Foreskin melanocyte (primary cell): ENCODE measurements at places on chromosomes 2 and 18.

GRCh38 chr18:45046961-45047360 is 366.3 kb downstream of the SETBP1 start:
- no peak for DNase-seq

DNA sequence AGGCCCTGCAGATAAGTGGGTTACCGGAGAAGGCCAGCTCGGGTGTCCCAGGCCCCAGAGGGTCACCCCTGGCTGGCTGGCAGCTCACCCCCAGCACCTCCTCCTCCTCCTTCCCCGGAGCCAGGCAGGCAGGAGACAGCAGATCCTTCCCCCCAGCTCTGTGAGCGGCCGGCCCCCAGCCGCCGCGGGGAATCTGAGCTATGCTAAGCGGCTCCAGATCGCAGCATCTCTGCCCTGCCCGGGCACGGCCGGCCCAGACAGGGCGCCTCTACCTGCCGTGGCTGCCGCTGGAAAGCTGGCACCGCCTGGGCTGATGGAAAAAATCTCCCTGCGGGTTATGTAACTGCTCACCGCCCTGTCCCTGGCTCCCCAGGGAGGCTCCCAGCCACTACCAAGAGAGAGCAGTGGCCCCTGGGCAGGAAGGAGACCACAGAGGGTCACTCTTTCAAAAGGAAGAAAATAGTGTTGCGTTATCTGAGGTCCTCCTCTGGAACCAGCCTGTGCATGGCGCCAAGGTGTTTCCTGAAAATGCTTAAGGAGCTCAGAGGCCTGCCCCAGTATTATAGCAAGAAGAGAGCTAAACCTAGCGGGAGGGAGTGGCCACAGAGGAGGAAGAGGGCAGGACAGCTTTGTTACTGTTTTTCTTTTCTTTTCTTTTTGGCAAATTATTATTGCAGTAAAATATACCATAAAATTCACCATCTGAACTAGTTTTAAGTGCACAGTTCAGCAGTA is 179.0 kb downstream of the SMAD7 start:
- DNase-seq: no peak

DNA sequence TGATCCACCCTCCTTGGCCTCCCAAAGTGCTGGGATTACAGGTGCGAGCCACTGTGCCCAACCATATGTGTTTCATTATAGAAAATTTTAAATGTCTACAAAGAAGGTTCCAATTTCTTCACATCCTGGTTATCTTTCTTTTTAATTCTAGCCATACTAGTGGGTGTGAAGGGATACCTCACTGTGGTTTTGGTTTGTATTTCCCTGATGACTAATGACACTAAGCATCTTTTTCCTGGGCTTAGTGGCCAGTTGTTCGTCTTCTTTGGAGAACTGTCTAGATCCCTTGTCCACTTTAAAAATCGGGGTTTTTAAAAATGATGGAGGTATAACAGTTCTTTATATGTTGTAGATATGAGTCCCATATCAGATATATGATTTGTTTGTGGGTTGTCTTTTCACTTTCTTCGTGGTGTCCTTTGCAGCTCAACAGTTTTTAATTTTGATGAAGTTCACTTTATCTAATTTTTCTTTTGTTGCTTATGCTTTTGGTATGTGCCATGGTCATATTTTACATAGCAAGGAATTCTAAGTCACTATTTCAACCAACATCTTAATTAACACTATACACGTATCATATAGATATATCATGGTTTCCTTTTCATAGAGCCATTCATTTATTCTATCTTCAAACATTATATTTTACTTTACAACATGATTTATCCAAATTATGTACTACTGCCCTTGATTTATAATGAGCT is 135.0 kb upstream of the RIOK3 start:
- DNase-seq: no peak

DNA sequence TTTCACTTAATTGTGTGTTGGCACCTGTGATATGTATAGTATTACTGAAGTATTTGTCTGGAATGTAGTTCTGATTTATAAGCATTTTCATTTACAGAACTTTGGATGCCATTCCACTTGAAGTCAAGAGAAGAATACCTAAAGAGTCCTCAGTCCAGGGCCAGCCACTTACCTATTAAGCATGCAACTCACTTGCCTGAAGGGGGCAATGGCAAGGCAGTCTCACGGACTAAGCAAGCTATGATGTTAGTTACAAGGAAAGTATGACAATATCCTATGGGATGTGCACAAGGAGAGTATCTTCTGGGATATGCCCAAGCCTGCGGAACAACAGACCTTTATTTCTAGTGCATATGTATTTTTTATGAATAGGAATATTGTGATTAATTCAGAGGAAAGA is 369.4 kb upstream of the GCFC2 start:
- no peak for DNase-seq

- no peak for DNase-seq
Measured at GRCh38 chr2:143334837-143335236, 205.6 kb downstream of the ARHGAP15 start.

- DNase-seq: no peak
Measured at GRCh38 chr2:167966937-167967913, 280.2 kb downstream of the STK39 start.

GRCh38 chr2:217127744-217128143 is 267.9 kb upstream of the TNP1 start:
- no peak for DNase-seq

DNA sequence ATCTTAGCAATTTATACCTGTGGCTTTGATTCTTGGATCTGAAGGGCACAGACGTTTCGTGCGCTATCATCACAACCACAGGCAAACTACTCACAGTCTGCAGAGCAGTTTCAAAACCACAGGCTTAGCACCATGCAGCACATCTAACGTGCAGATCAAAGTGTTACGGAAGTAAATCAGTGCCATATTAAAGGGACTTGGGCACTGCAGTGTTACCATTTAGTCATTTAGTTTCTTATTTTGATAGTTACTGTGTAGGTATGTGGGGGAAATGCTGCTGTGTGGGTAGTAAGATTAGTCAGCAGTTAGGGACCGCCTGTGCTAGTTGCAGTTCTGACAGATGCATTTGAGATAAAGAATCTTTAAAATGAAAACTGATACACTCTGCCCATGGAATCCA is 384.0 kb downstream of the NBAS start:
- no peak for DNase-seq

DNA sequence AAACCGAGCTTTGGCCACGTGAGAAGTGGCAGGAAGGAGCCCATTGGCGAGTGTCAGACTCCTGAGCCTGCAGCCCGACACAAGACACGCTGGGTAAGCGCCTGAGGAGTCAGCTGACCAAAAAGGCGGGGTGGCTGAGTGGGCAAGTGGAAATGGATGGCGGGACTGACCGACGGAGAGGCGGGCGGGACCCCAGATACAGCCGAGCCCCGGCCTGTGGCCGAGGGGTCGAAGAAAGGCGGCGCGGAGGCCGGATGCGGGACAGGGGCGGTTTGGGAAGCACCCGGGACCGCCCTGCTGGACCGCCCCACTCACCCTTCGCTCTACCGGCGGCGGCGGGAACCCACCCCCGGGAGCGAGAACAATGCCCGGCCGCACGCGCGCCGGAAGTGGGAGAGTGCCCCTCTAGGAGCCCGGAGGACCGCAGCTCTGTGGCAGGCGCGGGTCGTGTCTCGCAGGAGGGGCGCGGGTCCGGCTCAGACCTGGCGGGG is 22.8 kb downstream of the ZSCAN30 start:
- DNase-seq: peak; percentile 37

GRCh38 chr2:134391751-134392160 is 137.9 kb downstream of the MGAT5 start:
- DNase-seq: no peak

GRCh38 chr2:227578642-227579041 is 20.1 kb upstream of the SCYGR2 start:
- no peak for DNase-seq

- peak; percentile 64 for DNase-seq
Measured at GRCh38 chr2:32812316-32812715, 134.4 kb upstream of the LTBP1 start.

GRCh38 chr2:101843048-101843447 is 145.5 kb downstream of the MAP4K4 start:
- DNase-seq: no peak

- DNase-seq: peak; percentile 97
Measured at GRCh38 chr2:54634564-54635511, 88.6 kb upstream of the EML6 start.

DNA sequence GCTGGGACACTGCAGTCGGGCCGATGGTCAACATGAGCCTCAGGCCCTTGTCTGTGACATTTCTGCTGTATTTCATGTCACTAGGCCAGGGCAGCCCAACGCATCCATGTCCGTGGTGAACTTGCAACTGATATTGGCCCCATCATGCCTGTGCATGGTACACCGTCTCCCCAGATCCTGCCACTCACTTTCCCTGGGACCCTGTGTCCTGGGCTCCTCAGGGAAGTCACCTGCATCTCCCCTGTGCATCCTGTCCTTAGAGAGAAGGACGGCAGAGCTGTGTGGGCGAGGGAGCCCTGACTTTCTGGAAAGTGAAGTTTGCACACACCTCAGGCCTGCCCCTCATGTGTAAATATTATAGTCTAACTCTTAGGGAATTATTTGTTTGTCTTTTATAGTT is 123.3 kb downstream of the ACKR3 start:
- no peak for DNase-seq

GRCh38 chr2:218008060-218009040 is 5.6 kb upstream of the TNS1 start:
- DNase-seq: no peak

DNA sequence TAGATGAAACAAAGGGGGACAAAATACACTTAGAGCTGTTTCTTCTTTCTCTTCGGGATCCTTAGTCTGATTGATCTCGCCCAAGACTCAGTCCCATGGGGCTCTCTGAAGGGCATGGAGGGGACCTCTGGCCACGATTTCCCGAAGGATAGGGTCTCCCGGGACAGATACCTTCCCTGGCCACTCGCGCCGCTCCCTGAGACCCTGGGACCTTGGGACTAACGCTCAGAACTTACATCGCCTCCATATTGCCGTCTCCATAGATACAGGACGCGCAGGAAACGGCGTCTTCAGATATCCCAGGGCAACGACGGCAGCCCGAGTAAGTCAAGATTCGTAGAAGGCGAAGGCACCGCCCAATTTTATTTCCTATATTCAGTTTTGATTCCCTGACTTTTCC is at the start of gene CFAP65:
TSS of gene CFAP65 (minus strand) at position 265 of the 400 bp plus-strand sequence. CDS start 2,468 bp downstream, outside the sequence.
- peak; percentile 55 for DNase-seq

- DNase-seq: no peak
Measured at GRCh38 chr2:25383806-25384205, 42.1 kb upstream of the DNMT3A start.

- peak; percentile 51 for DNase-seq
Measured at GRCh38 chr2:24123195-24123921, at the start of the genes FAM228B and PFN4. Gene FAM228B, plus strand, starts transcription at chr2:24123469. Its CDS starts 893 bp downstream, at chr2:24124362. Gene PFN4, minus strand, starts transcription at chr2:24123334. Its CDS starts 799 bp downstream, at chr2:24122535.

- peak; percentile 53 for DNase-seq
Measured at GRCh38 chr2:217166241-217166850, 306.5 kb upstream of the TNP1 start.

DNA sequence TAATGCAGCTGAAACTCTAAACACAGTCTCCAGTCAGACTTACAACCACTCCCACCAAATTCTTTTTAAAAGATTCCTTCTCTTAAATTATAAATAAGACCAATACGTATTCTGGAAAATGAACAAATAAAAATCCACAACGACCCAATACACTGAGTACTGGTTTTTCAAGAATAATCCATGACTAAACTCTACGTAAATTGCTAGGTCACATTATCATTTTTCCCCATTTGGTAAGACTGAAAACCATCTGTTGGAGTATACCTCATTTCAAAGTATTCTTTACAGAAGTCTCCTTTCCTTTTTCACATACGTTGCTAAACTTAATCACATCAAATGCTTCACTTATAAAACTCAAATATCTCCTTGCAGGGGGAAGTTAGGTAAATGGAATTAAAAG is 6.0 kb downstream of the ZNF516 start:
- DNase-seq: no peak

DNA sequence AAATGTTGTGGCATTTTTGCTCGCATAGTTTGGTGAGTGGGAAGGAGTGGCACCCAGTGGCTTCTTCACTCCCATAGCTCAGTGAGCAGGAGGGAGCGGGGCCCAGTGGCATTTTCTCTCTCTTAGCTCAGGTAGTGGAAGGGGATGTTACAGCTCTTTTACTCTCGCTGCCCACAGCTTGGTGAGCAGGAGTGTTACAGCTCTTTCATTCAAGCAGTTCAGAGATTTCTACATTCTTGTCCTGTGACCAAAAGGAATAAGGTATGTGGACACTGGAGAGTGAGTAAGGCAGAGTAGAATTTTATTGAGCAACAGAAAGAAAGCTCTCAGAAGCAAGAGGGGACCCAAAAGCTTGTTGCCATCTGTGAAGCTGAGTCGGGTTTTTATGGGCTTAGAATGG is 192.4 kb downstream of the SPAG16 start:
- DNase-seq: no peak

- DNase-seq: peak; percentile 18
Measured at GRCh38 chr2:121019071-121019470, 265.9 kb downstream of the TFCP2L1 start.

GRCh38 chr2:191382801-191383200 is 137.6 kb downstream of the MYO1B start:
- no peak for DNase-seq
